ENCODE measurements at places on chromosomes 2 and 18.

DNA sequence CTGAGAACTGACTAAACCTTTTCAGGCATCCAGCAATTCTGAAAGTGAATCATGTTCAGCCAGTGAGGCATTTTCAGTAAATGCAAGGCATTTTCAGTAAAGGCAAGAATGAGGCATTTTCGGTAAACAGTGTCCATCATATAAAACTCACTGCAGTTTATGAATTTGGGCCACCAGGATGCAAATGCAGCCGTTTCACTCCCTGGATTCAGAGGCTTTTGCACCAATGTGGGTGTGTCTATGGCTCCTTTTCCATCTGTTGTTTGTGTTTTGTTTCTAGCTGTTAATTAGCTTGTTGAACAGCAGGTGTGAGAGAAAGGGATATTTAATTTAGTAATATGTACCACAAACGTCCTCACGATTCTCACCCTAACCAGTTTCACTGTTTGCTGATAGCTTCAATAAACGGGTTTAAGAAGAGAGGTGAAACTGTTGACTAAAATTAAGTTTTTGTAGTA lies 116.3 kb upstream of the PGAP1 start:
- no peak for DNase-seq

GRCh38 chr18:79513381-79514081 lies 117.8 kb downstream of the NFATC1 start:
- DNase-seq, result no peak

GRCh38 chr2:71125506-71126294 lies 4.3 kb downstream of the MCEE start:
- no peak for DNase-seq

GRCh38 chr18:76873713-76874112 lies 51.4 kb downstream of the ZNF236 start:
- DNase-seq, result no peak

DNA sequence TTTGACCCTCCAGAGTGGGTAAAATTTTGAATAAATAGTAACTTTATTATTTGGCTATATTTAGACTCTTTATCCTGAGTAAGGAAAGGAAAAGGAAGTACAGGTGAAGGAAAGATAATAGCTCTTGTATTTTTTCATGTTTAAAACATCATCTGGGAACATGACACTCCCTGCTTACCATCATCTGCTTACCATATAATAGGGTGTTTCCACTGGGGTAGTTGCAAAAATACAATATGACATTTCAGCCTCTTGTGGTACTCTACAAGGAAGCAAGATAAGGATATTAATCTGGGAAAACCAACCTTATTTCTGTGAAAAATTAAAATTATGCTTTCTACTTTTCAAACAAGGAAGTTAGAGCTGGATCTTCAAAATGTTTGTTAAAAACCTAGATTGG lies 9.9 kb downstream of the RELCH start:
- DNase-seq, result no peak

DNA sequence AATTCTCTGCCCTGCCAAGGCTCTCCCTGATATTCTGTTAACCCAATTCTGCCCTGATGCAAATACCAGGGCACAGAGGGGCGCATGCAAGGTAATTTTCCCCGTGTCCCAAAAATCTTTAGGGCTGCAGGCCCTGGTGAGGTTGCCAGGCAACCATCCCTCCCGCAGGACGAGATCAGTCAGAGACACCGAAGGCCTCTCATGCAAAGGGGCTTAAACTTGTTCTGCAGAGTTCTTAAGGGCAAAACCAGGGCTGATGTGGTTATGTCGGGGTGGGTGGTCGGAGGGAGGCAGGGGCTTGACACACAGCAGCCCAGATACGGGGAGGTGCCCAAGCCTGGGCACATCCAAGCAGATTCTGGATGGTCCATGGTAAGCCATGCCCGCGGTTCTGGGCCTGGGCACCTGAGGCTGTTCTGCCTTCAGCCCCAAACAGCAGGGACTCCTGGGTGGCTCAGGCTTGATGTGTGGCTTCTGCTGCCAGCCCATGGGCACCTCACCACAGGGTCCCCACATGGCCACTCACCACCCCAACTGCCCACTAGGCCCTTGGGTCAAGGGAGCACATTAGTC lies 27.2 kb downstream of the STEAP3 start:
- DNase-seq, result no peak

GRCh38 chr2:503288-503999 lies 173.8 kb downstream of the TMEM18 start:
- DNase-seq, result no peak

DNA sequence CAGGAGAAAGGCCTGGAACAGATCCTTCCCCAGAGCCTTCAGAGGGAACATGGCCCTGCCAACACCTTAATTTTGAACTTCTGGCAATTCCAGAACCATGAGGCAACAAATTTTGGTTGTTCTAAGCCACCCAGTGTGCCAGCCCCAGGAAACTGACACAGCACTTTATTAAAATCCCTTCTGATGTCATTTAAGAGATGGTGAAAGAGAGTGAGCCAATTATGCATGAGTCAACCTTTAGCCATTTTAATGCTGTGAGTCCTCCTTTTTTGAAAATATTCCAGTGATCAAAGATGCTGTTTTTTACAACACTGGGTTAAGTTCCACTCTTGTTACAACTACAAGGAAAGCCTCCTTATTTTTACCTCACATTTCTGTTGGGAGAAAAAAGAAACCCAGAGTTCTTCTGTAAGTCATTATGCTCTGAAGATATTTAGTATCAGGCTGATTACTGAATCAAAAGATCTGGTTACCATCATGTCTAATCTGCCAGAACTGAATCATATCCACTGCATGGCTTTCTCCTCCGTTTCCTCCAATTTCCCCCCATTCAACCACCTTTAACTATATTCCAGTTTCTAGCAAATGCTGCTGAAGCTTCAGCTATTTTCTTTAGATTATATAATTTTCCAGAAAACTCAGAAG lies 235.4 kb downstream of the TXNL1 start:
- DNase-seq, result no peak

DNA sequence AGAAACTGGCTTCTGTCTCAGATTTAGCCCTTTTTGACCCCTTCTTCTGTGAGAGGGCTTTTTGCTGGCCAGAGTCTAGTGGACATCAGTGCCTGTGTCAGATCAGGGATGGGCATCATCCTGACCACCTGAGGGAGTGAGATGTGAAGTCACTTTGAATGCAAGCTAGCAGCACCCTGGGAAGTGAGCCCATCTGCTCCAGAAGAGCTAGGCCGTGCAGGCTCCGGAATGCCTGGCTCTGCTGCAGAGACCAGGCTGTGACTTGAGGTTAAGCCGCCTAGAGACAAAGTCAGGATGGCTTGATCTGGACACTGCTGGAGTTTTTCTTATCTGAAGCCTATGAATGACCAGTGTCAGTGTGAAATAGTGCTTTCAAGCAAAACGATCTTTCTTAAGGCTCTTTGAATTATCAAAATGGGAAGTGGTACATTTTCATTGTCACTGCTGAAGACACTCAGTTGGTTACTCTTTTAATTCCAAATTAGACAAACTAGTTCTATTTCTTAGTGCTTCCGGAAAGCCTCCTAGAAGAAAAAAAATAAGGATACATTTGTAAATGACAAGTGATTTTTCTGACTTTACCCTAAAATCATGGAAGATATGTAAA lies 20.8 kb downstream of the DGUOK start:
- DNase-seq, result no peak

GRCh38 chr2:206707164-206707701 lies 11.0 kb downstream of the DYTN start:
- no peak for DNase-seq

DNA sequence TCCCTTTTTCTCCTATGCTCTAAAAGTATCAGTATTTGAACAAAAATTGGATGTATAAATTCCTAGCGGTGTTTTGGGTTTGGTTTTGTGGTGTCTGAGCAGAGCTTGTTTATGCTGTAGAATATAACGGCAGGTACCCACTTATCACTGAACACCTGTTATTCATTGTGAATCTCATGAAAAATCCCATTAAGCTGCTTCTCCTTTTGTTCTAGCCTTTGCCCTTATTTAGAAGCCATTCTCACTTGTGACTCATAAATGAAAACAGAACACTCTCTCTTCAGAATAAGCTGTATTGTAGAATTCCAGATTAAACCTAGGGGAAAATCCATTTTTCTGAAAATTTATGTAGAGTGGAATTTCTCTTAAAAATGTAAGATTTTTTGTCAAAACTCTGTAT lies 104.0 kb downstream of the PRPF40A start:
- no peak for DNase-seq

GRCh38 chr2:119025013-119025412 lies 83.0 kb downstream of the MARCO start:
- DNase-seq, result no peak

DNA sequence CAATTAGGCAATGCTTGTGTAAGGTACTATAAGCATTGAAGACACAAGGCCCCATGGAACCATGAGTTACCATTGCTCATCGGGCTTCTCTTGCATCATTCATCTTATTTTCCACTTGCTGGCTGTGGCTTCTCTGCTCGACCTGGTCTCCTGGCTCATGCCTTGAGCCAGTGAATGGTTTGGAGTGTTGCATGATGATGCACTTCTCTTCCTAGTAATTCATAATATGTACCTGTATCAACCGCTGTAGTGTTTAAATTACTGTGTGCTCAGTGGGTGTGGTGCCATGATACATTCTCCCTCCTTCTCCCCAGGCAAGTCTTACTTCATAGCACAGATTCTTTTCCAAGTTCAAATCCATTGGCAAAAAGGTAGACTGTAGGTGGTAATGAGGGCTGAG lies 66.8 kb downstream of the ABCA12 start:
- DNase-seq, result no peak

DNA sequence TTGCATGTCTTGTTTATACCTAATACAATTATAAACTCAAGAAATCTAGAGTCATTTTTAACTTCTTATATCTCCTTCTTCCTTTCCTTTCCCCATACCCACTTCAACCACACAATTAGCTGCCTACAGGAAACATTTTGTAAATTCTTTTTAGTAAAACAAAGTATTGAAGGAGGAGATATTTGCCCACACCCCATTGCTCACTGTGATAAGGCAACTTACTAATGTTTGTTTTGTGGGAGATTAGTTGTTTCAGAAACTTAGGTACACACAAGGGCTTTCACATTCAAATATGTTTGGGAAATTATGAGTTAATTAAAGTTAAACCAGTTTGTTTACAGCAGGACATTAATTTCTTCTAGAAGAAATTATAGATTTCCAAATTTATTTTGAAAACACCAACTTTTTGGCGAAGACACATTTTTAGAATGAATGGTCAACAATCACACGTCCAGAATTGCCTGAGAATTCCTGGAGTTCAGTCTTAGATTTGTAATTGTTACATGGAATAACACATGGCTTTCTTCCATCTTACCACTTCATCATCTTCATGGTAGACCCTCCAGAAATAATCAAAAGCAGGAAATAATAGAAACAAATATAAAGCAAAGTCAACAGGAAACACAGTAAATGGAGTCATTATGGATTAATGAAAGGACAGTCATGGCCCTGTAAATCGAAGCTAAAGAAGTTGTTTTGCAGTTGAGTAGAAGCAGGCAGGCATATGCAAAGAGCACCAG lies 62.5 kb upstream of the RAB27B start:
- no peak for DNase-seq

DNA sequence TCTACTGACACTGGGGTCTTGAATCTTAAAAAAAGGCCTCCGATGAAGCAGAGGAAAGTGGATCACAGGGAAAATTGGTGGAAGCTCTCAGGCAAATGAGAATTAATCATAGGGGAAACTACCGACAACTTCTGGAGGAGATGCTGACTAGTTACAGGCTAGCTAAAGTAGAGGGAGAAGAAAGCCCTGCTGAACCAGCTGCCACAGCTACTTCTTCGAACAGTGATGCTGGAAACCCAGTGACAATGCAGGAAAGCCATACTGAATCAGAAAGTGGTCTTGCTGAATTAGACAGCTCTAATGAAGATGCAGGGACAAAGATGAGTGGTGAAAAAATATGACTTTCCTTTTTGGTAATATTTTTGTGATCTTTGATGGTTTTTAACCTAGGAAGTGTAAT lies 44.9 kb upstream of the SLC3A1 start:
- DNase-seq, result no peak

GRCh38 chr18:35775887-35776286 lies 194.3 kb downstream of the GALNT1 start:
- no peak for DNase-seq

GRCh38 chr2:200360364-200360763 lies 53.9 kb downstream of the SPATS2L start:
- no peak for DNase-seq

- no peak for DNase-seq
These were observed 12.7 kb upstream of the KCNK3 start for GRCh38 chr2:26679867-26680266.

DNA sequence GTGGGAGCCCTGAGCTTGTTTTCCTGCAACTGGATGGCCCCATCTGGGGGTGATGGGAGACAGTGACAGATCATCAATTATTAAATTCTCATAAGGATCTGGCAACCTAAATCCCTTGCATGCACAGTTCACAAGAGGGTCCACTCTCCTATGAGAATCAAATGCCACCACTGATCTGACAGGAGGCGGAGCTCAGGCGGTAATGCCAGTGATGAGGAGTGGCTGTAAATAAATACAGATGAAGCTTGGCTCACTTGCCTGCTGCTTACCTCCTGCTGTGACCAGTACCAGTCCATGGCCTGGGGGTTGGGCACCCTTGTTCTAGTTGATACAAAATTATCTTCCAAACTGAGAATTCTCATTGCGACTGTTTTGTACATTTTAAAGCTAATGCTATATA lies 258.6 kb downstream of the CTNNA2 start:
- no peak for DNase-seq

GRCh38 chr2:29010946-29011345 lies 29.8 kb downstream of the TOGARAM2 start:
- peak; percentile 48 for DNase-seq

DNA sequence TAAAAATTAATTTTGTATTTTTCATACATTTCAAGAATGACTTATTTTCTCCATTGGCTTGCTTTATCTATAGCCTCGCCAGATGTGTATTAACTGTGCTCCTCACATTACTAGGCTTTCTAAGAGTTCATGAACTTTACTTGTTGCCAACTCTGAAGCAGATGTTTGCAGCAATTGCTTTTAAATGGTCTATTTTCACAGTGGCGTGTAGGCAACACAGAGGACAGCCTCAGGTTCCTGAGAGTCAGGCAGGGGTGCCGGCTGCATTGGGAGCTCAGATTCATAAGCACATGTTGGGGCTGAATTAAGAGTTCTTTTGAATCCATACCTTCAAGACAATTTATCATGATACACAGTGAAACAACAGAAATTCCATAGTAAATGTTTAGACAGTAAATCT lies 179.2 kb upstream of the PXDN start:
- DNase-seq, result no peak

GRCh38 chr2:202690321-202690900 lies 55.6 kb downstream of the FAM117B start:
- no peak for DNase-seq
